Renal pelvis (tissue), 12 donors: ENCODE measurements at places on chromosomes 5 and 9.

DNA sequence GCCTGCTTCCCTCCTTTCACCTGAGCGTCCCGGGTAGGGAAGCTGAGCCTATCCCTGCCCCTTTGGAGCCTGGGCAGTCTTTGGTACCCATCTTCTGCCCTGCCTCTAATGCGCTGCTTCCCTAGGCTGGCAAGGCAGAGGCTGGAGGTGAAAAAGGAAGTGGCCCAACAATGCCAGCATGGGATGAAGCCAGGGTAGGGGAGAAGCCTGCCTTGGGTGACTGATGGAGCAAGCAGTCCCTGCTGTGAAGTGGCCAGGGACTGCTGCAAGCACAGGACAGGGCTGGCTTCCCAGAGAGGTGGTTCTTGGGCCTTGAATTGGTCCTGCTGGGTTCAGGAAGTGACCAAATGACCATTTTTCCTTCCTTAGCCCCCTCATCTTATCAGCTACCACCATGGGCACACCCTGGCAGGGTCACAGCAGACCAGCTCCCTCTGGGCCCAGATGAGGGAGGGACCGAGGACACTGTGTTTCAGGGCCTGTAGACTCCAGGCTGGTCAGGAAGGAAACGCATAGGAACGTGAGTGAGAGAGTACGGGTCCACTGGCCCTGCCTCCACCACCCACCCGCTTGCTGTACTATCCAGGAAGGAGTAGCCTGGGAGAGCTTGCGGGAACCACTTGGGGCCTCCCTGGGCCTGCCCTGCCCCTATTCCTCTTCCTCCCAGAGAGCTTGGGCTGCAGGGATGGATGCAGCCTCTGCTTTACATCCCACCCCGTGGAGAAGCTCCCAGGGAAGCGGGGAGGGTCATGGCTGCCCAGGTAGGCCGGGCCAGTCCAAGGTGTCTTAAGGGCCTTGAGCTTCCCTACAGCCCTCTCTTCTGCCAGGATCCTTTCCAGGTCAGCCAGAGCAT, 102.6 kb downstream of the DAB2IP start:
- no peak for DNase-seq

DNA sequence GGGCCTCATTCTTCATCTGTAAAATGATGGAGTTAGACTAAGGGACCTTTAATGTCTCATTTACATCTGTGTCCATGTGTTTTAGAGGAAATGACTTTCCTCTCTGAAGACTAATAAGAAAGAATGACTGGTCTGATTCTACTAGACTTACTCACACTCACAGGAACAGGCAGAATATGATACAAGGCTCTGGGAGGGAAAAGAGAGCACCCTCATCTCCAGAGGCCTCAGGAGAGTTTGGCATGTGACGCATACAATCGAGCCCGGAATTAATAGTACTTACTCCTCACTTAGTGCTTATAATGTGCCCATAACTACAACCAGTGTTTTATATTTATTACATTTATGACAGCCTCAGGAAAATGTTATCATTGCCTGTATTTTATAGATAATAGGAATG, 608.7 kb downstream of the KCTD16 start:
- DNase-seq: no peak

- no peak for DNase-seq
These were observed 26.7 kb downstream of the NCBP1 start for GRCh38 chr9:97660340-97660739.

GRCh38 chr5:124919076-124919475, 172.6 kb upstream of the ZNF608 start:
- DNase-seq: no peak

DNA sequence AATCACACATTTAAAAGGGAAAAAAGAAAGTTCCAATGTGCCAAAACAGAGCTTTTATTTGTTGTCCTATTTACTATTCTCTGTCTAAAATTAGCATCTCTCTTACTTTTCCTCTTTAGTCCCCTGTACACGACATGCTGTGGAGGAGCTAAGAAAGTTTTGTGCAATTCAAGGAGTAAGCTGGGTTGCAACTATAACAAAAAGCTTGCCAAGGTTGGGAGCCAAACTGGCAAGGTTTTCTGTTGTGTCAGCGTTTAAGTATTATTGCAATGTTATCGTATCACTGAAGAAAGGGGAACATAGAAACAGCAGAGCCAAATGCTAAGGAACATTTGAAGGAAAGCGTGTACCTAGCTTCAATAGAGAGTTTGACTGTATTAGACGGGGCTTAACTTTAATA, 680.8 kb downstream of the CETN3 start:
- no peak for DNase-seq
